Skeletal muscle cell (primary cell): ENCODE measurements at places on chromosomes 5 and 9.

DNA sequence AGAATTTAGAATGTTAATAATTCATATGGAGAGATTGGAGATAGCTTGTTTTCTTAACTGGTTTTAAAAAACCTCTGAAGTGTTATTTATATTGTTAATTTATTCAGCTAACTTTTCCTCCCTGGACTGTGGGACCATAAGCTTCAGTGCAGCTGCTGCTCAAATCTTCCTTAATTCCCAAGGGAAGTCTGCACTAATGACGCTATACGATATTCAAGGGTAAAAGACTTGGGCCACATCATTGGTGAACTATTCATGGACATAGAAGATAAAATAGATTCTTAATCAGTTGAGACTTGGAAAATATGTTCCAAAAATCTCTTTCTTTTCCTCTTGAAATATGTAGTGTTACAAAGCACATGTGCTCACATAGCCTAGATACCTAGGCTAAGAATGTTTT lies 31.1 kb upstream of the GAS1 start:
- peak; percentile 73 for DNase-seq

DNA sequence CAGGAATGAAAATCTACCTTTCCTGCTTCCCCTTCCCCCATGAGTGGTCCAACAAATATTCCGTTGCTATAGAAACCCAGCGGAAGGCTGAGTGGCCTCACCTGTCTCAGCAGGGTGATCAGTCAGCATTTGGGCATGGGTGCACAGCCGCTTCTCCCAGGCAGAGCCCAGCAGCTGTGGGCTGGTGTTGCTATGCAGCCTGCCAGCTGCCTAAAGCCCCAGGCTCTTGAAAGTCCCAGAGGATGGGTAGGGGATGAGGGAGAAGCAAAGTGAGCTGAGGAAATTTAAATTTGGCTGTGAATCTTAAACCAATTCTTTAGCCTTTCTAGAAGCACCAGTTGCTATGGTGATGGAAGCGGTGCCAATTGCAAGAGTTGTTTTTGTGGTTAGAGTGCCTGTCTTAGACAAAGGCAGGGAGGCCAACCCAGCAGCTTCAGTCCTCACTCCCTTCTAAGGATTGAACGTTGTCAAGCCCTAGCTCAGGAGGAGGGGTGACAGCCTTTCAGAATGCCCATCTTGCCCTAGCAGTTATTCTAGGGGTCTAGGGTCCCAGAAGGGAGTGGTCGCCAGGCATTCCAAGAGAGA lies 151.5 kb upstream of the PITX1 start:
- no peak for DNase-seq

GRCh38 chr9:10612641-10613398 lies at the start of gene PTPRD:
TSS of gene PTPRD (minus strand) at chr9:10613002.
- DNase-seq: no peak

GRCh38 chr5:18745988-18746615 lies 1111.8 kb downstream of the TAF11L14 start:
- DNase-seq: no peak

DNA sequence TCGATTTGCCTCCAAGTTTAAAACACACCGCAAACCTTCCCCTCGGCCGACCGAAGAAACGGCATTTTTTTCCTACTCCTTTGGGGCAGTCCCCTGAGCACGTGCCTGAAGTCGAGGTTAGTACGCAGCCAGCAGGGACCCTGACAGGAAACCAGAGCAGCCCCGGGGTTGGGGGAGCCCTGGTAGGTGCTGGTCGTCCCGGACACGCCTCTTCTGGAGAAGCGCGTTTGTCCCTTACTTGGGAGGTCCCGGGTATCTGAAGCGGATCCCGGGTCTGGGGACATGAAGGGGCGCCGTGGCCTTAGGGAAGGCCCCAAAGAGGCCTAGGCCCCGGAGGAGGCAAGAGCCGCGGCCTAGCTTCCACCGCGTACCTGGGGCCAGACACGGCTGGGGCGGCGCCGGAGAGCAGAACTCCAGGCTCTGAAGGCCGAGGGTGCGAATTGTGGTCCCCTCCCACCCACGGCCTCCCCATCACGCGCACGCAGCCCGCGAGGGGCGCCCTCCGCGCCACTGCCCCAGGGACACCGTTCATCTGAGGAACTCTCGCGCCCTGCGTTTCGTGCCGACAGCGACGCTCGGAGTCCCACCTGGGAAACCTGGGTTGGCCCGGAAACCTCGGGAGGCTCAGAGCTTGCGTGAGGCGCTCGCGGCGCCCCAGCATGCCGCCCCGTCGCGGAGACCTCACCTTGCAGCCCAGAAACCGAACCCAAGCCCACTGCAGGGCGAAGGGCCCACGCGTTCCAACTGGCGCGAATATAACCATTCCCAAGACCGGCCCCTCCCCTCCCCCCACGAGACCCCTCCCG lies 10.4 kb downstream of the OTP start:
- DNase-seq: no peak

GRCh38 chr5:99331061-99331460 lies 402.3 kb upstream of the CHD1 start:
- no peak for DNase-seq

DNA sequence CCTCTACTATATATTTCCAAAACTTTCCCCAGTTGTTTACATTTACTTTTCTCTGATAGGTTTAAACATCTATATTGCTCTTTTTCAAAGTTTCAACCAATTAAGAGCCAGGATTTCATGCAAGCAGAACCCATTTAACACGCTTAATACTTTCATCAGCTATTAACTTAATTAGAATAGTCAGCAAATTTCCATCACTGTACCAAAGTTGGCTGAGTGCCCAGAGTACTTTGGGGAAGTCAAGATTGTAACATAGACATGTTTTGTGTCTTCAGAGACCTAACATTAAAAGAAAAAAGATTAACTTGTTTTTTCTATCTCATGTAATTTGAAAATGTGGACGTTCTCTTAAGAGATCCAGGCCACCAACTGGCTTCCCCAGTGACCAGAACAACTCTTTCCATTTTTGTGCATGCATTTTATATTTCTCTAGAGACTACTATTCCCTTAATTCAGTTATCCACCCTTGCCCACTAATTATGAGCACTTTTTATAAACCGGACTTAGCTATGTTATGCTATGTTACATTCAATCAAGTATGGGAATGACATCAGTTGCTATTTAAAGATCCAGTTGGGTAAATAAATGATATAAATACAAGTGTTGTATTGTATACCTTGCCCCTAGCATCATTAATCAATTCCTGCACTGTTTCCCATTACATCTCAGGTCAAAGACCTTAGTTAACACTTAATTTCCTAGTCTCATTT lies 478.1 kb upstream of the NMUR2 start:
- no peak for DNase-seq

DNA sequence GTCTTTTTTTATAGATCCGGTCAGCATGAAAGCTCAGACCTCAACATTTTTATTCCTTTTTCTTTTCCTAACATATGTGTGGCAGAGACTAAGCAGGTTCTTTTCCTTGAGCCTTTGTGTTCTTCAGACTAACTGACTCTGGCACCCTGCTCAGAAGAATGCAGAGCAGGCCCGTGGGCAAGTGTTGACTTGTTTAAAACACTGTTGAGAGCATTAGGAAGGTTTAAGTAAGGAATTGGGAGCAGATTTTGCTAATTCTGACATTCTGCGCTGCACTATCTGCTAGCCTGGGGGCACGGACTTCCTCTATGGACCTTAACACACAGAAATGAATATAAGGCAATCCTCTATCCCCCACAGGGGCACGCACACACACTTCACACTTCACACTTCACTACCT lies 182.5 kb upstream of the PIK3R1 start:
- DNase-seq: no peak

DNA sequence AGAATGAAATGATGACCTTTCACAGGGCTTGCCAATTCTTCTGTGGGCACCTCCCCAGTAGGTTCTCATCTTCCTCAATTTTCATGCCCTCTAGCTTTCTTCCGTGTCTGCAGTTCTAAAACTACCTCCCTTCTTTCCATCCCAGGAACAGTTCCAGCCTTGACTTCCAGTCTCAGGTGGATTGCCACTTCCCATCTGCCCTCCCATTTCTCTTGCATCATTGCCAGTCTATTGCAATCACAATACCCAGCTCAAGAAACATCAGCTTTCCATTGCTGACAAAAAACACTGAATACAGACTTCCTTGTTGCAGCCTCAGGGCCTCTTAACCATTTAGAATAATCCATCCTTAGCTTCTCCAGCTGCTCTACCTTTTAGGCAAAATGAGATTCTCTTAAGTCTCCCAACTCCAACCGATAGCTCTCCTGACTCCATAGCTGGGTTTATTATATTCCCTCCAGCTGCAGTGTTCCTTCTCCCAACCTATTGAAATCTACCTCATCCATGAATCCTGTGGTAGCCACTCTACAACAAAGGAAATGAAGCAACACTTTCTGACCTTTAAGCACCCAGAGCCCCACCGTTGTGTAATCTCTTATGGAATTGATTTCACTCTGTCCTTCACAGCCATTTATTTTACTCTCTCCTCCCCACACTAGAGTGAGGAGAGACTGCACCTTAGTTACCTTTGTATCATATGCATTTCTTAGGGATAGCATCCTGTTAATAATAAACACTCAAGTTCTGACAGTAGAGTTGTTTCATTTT lies 75.6 kb upstream of the PCA3 start:
- DNase-seq: no peak

DNA sequence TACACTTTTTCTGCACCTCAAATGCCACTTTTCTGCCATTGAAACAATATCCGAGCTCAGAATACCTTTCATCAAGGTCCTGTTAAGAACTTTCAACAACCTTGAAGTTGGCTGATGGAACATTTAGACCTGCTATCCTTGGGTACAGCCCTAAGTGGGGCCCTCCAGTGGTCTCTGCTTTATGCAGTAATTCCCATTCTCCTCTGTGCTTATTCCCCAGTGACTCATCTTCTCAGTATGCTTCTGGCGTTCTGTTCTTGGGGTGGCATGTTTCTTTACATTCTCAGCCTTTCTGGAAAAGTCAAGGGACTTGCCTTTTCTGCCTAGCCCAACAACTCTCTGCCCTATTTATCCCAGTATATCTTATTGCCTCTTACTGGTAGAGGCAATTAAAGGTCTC lies 7.1 kb downstream of the ANP32B start:
- no peak for DNase-seq

DNA sequence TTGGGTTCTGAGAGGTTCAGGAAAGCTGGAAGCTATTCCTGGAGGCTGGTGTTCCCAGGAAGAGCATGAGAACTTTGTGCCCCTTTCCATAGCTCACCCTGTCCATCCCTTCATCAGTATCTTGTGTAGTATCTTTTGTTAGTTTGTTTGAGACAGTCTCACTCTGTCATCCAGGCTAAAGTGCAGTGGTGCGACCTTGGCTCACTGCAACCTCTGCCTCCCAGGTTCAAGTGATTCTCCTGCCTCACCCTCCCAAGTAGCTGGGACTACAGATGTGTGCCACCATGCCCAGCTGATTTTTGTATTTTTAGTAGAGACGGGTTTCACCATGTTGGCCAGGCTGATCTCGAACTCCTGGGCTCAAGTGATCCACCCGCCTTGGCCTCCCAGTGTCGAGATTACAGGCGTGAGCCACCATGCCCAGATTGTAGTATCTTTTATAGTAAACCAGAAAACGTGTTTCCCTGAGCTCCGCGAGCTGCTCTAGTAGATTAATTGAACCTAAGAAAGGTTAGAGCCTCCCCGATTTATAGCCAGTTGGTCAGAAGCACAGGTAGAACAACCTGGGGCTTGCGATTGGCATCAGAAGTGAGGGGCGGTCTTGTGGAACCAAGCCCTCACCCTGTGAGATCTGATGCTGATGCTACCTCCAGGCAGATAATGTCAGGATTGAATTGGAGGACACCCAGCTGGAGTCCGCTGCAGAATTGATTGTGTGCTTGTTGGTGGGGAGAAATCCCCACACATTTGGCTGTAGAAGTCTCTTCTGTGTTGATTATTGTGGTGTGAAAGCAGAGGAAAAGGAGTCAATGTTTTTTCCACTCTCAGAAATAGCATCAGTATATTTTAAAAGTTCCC lies 32.3 kb downstream of the ATP6V0E1 start:
- DNase-seq: no peak

DNA sequence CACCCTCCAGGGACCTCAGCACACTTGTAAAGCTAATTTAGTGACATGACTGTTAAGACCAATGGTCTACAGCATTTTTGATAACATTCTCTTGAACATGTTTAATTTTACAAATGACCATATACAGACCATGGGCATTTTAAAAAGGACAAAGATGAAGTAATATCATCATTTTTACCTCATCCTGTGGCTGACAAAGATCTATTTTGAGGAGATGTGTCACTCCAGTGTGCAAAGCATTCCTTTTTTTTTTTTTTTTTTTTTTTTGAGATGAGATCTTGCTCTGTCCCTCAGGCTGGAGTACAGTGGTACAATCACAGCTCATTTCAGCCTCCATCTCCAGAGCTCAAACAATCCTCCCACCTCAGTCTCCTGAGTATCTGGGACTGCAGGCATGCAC lies 118.2 kb upstream of the TBC1D2 start:
- no peak for DNase-seq

GRCh38 chr5:159262859-159263568 lies at the start of gene UBLCP1:
TSS of gene UBLCP1 (plus strand) at chr5:159263290. CDS start at chr5:159268916, 5,626 bp downstream.
- no peak for DNase-seq

DNA sequence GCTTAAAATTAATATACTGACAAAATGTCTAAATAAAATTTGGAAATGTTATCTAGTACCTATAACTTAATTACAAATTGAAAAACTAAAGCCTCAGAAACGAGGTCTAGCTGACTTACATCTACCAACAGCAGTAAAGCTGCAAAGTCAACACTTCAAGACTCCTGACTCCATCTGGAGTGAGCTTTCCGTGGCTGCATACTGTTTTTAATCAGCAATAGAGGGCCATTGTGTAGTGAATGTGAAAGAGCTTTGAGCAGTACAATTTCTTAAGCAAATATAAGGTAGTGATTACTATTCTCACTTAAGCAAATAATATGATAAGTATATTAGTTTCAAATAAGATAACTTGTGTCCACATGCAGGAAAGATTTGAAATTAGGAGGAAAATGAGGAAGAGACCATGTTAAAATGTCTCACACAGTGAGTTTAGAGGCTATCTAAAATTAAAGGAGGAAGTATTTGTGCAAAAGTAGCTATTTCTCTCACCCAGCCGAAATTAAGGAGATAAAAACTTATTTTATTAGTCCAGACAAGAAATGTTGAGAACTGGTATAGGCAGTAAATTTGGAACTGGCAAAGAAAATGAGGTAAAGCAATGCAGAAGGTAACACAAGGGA lies 6.4 kb downstream of the SPINK6 start:
- DNase-seq: no peak

GRCh38 chr5:74864823-74865222 lies 1.4 kb downstream of the FAM169A start:
- no peak for DNase-seq

DNA sequence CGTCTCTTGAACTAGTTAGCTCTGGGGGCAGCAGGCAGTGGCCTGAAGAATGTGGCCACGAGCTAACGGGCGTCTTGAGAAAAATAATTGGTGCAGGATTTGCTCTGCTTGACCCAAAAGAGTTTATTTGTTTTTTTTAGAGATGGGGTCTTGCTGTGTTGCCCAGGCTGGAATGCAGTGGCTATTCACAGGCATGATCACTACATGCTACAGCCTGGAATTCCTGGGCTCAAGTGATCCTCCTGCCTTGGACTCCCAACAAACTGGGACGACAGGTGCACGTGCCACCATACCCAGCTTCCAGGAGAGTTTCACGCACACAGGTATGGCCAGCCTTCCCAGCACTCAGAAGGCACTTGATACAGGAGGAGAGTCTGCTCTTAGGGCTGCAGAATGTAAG lies 203.8 kb downstream of the MLLT3 start:
- no peak for DNase-seq

- DNase-seq: peak; percentile 84
Measured at GRCh38 chr5:14816999-14817761, 54.4 kb downstream of the ANKH start.
